Stimulated activated CD4-positive, alpha-beta T cell treated with anti-CD3 and anti-CD28 coated beads, TNF-alpha, amount 100 ng/mL, for 1 hour (primary cell): ENCODE measurements at places on chromosomes 3 and 15.

DNA sequence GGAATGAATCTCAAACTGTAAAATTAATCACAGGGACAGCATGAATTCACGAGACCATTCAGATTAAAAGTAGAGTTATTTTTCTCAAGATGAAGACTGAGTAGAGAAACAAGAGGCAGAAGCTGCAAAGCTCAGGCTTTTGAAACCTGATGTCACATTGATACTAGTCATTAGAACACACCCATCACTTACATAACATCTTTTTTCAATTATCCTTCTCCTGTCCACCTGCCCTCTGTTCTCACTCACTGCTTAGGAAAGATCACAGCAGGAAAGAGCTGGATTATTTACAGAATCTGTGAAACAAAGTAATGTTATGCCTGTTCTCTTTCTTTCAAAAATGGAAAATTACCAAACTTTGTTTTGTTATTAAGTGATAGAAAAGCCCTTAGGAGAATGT is 72.0 kb upstream of the CDAN1 start:
- DNase-seq, result no peak

- DNase-seq, result no peak
Observed at GRCh38 chr3:54862526-54862925, 65.3 kb downstream of the LRTM1 start.

- DNase-seq, result no peak
Observed at GRCh38 chr3:109702252-109702651, 364.9 kb upstream of the DPPA4 start.

DNA sequence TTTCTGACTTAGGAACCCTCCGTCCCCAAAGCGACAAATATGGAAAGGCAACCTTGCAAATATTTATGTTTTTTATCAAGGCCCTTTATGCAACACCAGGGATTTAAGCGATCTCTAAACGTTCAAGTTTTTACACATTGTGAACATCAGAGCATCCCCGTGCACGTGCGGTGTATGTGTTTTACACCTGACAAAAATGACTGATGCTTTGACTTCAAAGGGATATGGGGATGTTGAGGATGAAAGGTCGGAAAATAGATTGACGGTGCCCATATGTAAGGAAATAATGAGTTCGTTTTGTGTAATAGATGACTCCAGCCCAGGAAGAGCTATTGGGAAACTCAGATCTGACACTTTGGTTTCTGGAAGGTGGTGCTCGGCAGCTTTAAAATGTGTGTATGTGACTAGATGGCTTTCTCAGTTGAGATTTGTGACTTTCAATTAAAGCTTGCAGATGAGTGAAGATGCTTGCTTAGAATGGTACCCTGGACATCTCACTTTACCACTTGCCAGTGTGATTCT is 866 bp downstream of the SLC49A4 start:
- no peak for DNase-seq

DNA sequence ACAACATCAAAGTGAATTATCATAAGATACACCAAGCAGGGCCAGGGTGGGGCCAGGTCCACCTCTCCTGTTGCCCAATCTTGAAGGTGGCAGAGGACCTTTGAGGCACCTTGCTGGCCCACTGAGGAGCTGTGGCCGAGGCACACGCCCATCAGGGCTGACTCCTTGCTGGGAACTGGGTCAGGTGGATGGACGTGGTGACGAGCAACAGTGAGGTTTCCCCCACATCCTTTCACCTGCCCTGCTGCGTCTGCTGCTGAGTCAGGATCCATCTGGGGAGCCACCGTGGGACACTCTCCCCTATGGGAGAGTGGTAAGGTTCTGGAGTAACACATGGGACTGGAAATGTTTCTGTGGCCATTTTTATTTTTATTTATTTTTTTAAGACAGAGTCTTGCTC is 17.3 kb upstream of the FURIN start:
- no peak for DNase-seq

- no peak for DNase-seq
Observed at GRCh38 chr15:68380456-68380855, 51.5 kb downstream of the ITGA11 start.

DNA sequence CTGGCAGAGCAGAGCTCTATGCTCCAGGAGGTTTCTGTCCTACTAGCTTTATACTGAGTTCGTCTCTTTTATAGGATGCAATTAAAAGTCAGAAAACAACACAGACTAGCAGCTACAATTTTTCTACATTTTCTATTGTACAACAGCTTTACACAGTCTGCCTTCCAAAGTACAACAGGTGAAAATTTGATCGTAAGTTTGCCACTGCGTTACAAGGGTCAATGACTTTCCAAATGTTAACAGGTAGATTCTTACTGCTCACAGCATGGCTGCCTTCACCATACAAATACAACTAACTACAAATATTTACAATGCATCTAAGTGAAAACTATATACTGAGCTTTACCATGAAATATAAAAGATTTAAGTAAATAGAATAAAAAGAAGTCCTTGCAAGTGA is 268.6 kb upstream of the SLCO3A1 start:
- no peak for DNase-seq

GRCh38 chr15:28907338-28907960 is 21.7 kb downstream of the APBA2 start:
- DNase-seq, result no peak

- no peak for DNase-seq
Observed at GRCh38 chr3:156750191-156750873, 75.8 kb upstream of the LEKR1 start.
